ENCODE measurements at places on chromosomes 16 and 17. TPM values are rescaled to one million over a fixed set of nuclear protein-coding genes. Genes with fewer than 3 reads are reported as not detected.

GRCh38 chr16:72166151-72166550 is 5.8 kb downstream of the PMFBP1 start:
- DNase-seq, result no peak
- H3K4me1 ChIP-seq, result no peaks in the 10 kb centered on the region
- no peaks in the 10 kb centered on the region for H3K27me3 ChIP-seq
- H3K4me3 ChIP-seq, result no peak overlapping the region

DNA sequence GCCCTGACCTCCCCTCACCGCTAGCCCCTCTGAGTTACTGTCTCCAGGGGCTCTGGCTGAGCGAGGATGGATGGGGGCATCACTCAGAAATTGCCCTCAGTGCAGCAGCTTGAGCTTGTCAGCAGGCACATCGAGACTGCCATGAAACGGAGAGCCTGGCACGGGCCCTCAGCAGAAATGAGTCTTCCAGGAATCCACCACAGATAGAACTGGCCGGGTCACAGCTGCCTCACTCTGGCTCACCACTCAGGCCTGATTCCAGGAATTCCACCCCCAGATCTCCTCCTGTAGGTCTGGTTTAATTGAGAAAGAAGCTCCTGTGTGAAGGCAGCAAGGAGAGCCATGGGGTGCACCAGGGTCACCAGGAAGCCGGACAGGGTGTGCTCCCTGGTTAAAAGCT is 85.5 kb downstream of the GSG1L start:
- DNase-seq, result no peak
- no peaks in the 10 kb centered on the region for H3K36me3 ChIP-seq
- no peaks in the 10 kb centered on the region for H3K4me1 ChIP-seq
- peaks cover 17% of the 10 kb centered on the region for H3K27me3 ChIP-seq
- H3K4me3 ChIP-seq, result no peak overlapping the region

- no peaks in the 10 kb centered on the region for H3K27me3 ChIP-seq
- peaks cover 4% of the 10 kb centered on the region for H3K4me1 ChIP-seq
- H3K4me3 ChIP-seq, result no peak overlapping the region
- H3K27ac ChIP-seq, result no peak overlapping the region
- peaks cover 10% of the 10 kb centered on the region for H3K36me3 ChIP-seq
Observed at GRCh38 chr16:85617948-85618347, 4.8 kb downstream of the GSE1 start.

WSCD1 gene
- total RNA-seq, result 0.44 TPM

LDHD gene
- 0.30 TPM for total RNA-seq
